ENCODE measurements at places on chromosomes 11 and 22.

- DNase-seq, result no peak
These were observed 4.4 kb downstream of the NAALADL1 start for GRCh38 chr11:65053827-65054508.

- DNase-seq, result no peak
These were observed 626 bp downstream of the FLRT1 start for GRCh38 chr11:64036087-64037026.

DNA sequence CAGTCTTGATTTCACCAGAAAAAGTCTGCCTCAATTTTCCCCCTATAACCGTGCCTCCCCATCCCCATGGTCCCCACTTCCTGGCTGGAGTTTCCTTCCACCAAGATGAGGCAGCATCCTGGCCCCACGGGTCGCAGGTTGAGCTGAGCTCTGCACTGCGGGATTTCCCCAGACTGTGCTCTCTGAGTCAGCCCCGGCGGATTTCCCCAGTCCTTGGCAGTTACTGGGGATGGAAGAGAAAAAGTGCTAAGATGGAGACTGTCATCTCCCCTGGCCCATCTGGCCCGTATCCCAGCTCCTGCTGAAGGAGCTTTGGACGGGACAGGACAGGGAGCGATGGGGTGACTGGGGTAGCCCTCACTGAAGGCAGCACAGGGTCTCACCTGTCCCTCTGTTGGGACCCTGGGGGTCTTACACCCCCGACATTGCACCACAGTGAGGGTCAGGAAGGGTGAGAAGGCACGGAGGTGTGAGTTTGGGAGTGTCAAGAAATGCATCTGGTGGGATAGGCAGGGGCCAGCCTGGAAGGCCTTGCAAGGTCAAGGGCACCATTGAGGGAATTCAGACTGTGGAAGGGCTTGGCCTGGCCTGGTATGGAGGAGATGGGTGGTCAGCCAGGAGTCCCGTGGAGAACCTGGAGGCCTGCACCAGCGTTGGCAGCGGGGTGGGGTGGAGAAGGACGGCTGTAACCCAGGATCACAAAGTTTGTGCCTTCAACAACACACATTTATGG, 36.5 kb downstream of the NADSYN1 start:
- no peak for DNase-seq

DNA sequence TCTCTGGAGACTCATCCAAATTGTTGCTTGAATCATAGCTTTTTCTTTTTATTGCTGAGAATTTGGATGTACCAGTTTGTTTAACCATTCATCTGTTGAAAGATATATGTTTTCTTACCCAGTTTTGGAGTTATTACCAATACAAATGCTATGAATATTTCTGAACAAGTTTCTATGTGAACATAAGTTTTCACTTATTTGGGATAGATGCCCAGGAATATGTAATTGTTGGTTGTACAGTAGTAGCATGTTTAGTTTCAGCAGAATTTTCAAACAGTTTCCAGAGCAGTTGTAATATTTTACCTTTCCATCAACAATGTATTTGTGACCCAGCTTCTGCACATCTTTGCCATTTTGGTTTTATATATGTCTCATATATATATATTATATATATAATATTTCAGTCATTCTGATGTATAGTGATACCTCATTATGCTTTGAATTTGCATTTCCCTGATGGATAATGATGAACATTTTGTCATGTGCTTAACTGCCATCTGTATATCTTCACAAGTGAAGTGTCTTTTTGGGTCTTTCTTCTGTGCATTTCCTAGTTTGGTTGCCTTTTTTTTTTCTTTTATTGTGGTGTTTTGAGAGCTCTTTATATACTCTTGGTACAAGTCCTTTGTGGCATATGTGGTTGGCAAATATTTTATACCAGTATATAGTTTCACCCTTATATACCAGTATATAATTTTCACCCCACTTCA, 118.8 kb downstream of the LUZP2 start:
- DNase-seq, result no peak

DNA sequence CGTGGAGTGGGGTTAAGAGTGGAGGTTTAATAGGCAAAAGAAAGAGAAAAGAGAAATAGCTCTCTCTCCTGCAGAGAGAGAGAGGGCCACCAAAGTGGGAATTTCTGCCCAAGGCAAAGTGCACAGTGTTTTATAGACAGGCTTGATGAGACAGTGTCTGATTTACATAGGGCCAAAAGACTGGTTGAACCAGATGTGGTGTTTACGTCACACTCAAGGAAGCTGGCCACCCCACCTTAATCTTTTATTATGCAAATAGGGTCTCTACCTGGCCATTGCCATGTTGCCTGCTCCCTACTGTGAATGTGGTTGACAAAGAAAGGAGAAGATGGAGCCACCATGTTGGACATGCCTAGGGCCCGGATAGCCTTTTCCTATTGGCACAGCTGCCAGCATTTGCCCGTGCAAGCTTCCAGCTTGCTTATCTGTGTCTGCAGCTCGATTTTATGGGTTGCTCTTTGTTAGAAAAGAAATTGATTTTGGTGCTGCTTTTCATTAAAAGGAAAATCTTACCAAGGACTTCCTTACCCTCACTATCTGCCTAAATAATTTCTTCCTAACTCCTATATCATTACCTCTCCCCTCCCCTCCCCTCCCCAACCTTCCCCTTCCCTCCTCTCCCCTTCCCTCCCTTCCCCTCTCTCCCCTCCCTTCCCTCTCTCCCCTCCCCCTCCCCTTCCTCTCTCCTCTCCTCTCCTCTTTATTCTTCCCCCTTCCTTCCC, 436.0 kb downstream of the NELL1 start:
- DNase-seq, result no peak

GRCh38 chr22:44221710-44222475, 41.2 kb downstream of the PARVG start:
- no peak for DNase-seq

GRCh38 chr22:22993184-22993583, 77.1 kb upstream of the GNAZ start:
- DNase-seq, result no peak

GRCh38 chr11:59076876-59077571, 9.1 kb upstream of the GLYATL1B start:
- no peak for DNase-seq

DNA sequence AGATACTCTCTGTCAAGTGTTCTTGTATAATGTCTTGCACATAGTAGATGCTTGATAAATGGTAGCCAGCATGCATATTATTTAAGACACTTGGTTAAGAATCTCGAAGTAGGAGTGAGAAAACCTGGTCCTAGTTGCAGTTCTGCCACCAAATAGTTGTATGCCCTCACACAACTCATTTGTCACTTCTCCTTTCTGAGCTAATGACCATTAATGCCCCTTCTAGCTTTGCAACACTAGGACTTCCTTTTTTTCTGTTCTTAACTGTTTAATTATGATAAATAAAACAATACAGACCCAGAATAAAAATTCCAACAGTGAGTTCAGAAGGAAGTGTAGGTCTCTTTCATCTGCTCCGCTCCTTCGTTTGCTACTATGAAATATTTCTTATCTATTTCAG, 453.6 kb downstream of the TMEM135 start:
- no peak for DNase-seq

GRCh38 chr11:94132152-94132558, 3.5 kb downstream of the PANX1 start:
- DNase-seq, result no peak

GRCh38 chr11:12174128-12174476, 63.7 kb downstream of the MICAL2 start:
- no peak for DNase-seq

DNA sequence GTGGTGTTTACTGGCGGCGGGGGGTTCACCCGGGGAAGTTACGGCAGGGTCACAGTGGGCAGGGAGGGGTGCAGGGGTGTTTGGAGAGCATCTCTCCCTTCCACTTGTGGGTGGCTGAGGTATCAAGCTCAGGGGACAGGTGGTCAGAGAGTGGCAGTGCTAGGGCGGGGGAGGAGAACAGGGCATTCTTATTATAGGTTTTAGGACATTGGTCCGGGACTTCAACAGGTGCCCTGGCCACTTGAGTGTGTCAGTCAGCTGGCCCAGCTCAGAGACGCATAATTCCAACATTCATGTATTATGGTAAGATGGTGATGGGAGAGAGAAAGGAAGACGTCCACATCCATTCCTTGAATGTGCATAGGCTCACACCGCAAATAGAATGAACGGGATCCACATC, 101.7 kb downstream of the TEAD1 start:
- DNase-seq, result no peak

DNA sequence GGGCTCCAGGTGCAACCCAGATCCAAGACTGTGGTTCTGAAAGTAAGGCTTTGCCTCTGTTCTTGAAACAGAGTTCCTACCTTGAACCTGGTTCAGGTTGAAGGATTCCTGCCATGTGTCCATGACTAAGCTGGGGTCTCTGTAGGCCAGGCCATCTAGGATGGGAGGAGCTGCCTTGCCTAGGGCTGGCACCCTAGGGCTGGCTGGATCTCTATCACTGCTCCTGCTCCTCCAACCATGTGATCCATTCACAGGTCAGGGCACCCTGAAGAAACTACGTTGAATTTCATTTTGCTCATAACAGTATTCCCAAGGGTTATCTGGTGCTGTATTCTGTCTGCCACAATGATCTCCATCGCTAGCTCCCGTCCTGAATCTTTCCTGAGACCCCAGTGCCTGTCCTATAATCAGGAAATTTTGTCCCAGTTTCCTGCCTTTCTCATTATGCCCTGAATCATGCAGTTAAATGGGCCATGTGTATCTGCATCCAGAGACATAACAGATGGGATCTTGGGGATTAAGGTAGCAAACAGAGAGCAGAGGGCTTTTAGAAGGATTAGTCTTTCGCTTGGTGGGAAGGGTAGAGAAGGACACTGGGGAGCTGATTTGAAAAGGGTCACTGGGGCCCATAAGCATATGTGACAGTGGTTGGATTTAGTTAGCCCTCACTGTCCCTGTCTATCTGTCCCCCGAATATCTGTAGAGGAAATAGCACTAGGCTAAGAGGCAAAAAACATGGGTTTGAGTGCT, 98.2 kb upstream of the MTMR2 start:
- no peak for DNase-seq

GRCh38 chr11:118229274-118229847, 4.5 kb upstream of the JAML start:
- DNase-seq, result no peak

DNA sequence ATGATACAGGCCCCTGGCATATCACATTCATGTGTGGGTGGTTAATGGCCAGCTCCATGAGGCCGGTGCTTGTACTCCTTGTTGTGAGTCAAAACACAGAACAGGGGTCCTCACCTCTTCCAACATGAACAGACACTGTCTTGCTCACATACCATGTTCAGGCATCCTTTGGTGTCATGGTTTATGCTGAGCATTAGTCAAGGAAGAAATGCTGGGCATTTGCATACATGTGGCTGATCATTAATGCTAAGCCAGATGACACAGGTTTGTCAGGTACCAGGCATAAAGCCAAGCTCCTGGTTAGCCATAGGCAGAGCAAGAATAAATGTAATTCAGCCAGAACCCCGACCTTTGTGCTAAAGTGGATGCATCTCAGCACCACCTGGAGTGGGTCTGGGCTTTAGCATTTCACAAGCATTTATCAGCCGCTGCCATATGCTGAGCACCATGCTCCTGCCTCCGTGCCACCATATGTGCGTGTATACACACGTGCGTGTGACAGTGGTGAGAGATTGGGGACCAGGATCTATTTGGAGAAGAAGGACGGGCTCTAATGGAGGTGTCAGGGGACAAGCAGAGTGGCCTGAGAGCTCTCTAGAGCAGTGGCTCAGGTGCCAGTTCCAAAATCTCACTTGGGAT, 55.0 kb downstream of the MICAL2 start:
- DNase-seq, result no peak

- no peak for DNase-seq
These were observed 77.4 kb downstream of the PICALM start for GRCh38 chr11:85991508-85991907.

DNA sequence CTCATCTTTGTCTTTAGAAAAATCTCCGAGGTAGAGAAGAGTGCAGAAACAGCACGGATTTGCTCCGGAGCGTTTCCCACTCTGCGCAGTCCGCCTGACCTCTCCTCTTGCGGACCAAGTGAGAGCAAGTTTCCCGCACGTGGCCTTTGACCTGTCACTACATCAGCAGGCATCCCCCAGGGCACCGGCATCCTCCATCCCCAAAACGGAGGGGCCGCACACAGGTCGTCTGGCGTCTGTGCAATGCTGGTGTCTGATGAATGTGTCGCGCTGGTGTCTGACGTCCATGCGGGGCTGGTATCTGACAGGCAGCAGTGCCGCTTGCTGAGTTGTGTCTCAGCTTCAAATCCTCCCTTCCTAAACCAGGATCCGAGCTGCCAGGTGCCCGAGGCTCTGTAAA, 739 bp upstream of the MRGPRE start:
- no peak for DNase-seq

DNA sequence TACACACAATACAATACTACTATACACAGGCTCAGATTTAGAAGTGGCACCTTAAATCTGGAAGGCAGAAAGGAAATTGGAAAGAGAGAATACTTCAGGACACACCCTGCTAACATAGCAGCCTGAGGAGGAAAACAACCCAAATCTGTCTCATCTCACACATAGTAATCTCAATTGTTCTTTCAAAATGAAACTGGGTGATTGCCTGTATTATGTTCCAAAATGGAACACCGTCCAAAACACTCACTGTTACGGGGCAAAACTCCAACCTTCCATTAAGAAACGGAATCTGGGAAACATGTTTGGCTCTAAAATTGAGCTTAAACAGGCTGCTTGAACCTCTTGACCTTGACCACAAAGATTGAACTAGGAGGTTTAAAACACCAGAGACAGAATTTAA, 572.6 kb downstream of the OPCML start:
- DNase-seq, result no peak

- no peak for DNase-seq
These were observed 29.5 kb downstream of the TRIOBP start for GRCh38 chr22:37726241-37726887.

DNA sequence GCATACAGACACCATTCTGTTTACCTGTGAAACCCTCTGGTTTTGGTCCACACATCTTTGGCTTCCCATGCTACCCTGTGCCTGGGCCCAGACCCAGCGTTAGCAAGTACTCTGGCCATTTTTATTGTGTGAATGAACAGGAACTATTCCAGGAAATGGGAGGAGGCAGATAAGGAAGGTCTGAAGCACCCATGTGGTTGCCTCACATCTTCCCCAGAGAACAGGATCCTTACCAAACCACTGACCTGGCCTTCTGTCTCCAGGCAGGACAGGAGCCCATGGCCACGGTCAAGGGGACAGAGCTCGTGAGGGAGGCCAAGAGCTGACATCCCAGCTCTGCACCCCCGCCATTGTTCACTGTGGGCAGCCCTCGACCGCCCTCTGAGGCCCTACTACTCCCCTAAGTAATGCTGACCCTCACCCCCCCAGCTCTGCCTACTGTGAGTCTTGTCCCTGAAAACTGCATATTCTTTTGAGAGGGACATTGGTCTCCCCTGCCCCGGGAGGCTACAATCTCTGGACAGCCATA, 97.7 kb upstream of the TP53I11 start:
- no peak for DNase-seq

GRCh38 chr11:120137611-120138521, at the start of gene TRIM29:
TSS of gene TRIM29 (minus strand) at chr11:120138113. CDS start at chr11:120138031, 82 bp downstream.
- no peak for DNase-seq

Data from cortex of kidney (tissue), 1 donor.